ENCODE measurements at places on chromosomes 16 and 17.

- no peaks in the 10 kb centered on the region for H3K27me3 ChIP-seq
- H3K4me1 ChIP-seq, result no peaks in the 10 kb centered on the region
- H3K36me3 ChIP-seq, result peaks cover 27% of the 10 kb centered on the region
- DNase-seq, result no peak
- no peak overlapping the region for H3K4me3 ChIP-seq
These were observed 1.7 kb downstream of the NRN1L start for GRCh38 chr16:67886387-67886786.

- no peak overlapping the region for H3K4me3 ChIP-seq
- H3K4me1 ChIP-seq, result peaks cover 11% of the 10 kb centered on the region
- H3K27me3 ChIP-seq, result no peaks in the 10 kb centered on the region
- H3K27ac ChIP-seq, result no peak overlapping the region
- peaks cover 50% of the 10 kb centered on the region for H3K36me3 ChIP-seq
These were observed 9.6 kb downstream of the CDK5RAP3 start for GRCh38 chr17:47980541-47980940.

GRCh38 chr17:83103200-83103942, 24.0 kb downstream of the METRNL start:
- no peak overlapping the region for H3K27ac ChIP-seq
- H3K4me3 ChIP-seq, result no peak overlapping the region
- no peak for DNase-seq
- no peaks in the 10 kb centered on the region for H3K36me3 ChIP-seq
- H3K4me1 ChIP-seq, result no peaks in the 10 kb centered on the region

DNA sequence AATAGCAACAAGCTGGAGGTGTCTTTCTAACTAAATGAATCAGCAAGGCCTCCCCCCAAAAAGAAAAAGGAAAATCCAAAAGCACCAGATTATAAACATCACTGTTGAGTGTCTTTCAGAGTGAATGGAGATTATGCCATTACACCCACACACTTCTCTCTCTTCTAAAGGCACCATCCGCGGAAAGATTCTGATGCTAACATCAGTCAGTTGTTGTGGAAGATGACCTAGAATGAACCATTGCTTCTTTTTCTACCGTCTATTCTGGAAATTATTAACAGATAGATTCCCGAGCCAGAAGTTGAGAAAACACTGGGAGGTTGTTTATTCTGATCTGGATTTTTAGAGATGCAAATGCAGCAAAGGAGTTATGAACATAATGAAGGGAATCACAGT, 60.9 kb upstream of the FAM20A start:
- no peak overlapping the region for H3K4me3 ChIP-seq
- peaks cover 2% of the 10 kb centered on the region for H3K27me3 ChIP-seq
- no peaks in the 10 kb centered on the region for H3K36me3 ChIP-seq
- H3K27ac ChIP-seq, result no peak overlapping the region

DNA sequence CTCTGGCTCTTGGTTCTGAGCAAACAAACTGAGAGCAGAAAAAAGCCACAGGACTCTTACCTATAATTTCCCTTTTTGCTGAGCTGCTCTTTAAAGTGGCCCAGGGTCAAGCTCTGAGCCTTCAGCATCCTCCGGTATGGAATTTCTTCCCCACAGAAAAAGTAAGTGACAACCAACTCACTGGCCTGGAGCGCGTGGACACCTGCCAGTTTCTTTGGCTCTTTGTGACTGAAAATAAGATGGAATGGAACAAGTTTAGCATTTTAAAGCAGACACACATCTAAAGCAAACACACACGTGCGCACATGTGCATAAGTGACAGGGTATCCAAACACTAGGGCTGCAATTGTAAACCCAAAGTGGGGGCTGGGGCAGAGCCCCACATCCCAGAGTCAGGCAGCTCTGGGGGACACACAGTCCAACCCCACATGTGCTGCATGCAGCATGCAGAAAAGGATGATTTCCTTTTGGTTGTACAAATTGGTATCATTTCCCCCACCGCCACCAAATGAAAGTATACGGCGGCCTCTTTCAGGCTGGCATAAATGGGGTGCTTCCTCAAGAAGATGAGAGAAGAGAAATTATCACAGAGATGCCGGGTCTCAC, 27.5 kb downstream of the AXIN2 start:
- H3K27ac ChIP-seq, result no peak overlapping the region
- peaks cover 1% of the 10 kb centered on the region for H3K27me3 ChIP-seq
- H3K36me3 ChIP-seq, result peaks cover 27% of the 10 kb centered on the region
- H3K4me1 ChIP-seq, result peaks cover 4% of the 10 kb centered on the region

- peaks cover 65% of the 10 kb centered on the region for H3K4me1 ChIP-seq
- no peaks in the 10 kb centered on the region for H3K27me3 ChIP-seq
- peak; percentile 48 for DNase-seq
- peak overlapping the region; percentile 93 for H3K4me3 ChIP-seq
These were observed 5.0 kb upstream of the BCL6B start for GRCh38 chr17:7017827-7018200.

GRCh38 chr17:20103454-20104446, 94.6 kb downstream of the SPECC1 start:
- DNase-seq, result no peak
- H3K36me3 ChIP-seq, result no peaks in the 10 kb centered on the region
- H3K27ac ChIP-seq, result no peak overlapping the region
- no peaks in the 10 kb centered on the region for H3K4me1 ChIP-seq

- peaks cover 2% of the 10 kb centered on the region for H3K27me3 ChIP-seq
- peaks cover under 1% of the 10 kb centered on the region for H3K4me1 ChIP-seq
- H3K36me3 ChIP-seq, result no peaks in the 10 kb centered on the region
- H3K4me3 ChIP-seq, result no peak overlapping the region
These were observed 6.5 kb downstream of the BMERB1 start for GRCh38 chr16:15440852-15441251.

- no peak overlapping the region for H3K4me3 ChIP-seq
- no peak for DNase-seq
- no peak overlapping the region for H3K27ac ChIP-seq
- H3K36me3 ChIP-seq, result no peaks in the 10 kb centered on the region
These were observed 582.3 kb downstream of the WWOX start for GRCh38 chr16:78681743-78682142.

DNA sequence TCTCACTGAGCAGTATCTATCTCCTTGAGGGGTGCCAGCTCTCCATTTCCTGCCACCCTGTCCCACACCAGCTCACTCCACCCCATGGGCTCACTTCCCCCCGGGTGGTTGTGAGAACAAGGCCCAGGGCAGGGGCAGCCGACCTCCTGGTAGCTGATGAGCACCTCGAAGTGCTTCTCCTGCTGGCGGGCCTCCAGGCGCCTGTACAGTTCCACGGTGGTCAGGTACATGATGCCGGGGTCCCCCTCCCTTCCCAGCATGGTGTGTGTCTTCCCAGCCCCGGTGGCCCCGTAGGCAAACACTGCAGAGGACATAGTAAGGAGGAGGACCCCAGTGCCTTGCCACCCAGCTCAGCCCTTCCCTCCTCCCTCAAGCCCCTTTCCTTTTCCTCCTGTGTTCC, 12.5 kb downstream of the KIF18B start:
- H3K4me1 ChIP-seq, result peaks cover 13% of the 10 kb centered on the region
- H3K4me3 ChIP-seq, result no peak overlapping the region

- peaks cover 20% of the 10 kb centered on the region for H3K27me3 ChIP-seq
- no peak for DNase-seq
- H3K4me1 ChIP-seq, result peaks cover 4% of the 10 kb centered on the region
- no peaks in the 10 kb centered on the region for H3K36me3 ChIP-seq
These were observed 232.7 kb upstream of the TNRC6C start for GRCh38 chr17:77725846-77726245.

- no peak overlapping the region for H3K4me3 ChIP-seq
- H3K27ac ChIP-seq, result no peak overlapping the region
- no peaks in the 10 kb centered on the region for H3K27me3 ChIP-seq
- peaks cover 14% of the 10 kb centered on the region for H3K4me1 ChIP-seq
These were observed 5.6 kb downstream of the TRIM65 start for GRCh38 chr17:75891022-75891604.

- H3K27me3 ChIP-seq, result no peaks in the 10 kb centered on the region
- H3K36me3 ChIP-seq, result peaks cover 72% of the 10 kb centered on the region
- peaks cover 5% of the 10 kb centered on the region for H3K4me1 ChIP-seq
- H3K27ac ChIP-seq, result no peak overlapping the region
These were observed 53.0 kb downstream of the RPA1 start for GRCh38 chr17:1882836-1883235.

DNA sequence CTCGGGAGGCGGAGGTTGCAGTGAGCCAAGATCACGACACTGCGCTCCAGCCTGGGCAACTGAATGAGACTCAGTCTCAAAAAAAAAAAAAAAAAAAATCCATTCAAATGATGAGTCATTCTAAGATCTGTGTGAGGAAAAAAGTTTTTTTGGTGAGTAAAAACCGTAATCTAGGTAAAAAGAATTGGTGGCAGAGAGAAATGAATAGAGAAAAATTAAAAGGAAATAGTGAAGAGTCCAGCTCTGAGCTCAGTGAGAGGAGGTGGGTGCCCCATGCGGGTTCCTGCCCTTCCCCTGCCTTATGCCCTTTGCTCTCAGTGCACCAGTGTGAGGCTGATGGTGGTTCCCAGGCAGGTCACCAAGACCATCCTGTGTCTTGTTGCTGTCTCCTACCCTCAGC, 20.9 kb downstream of the GAN start:
- no peak overlapping the region for H3K4me3 ChIP-seq
- H3K36me3 ChIP-seq, result no peaks in the 10 kb centered on the region
- peak; percentile 57 for DNase-seq
- no peaks in the 10 kb centered on the region for H3K27me3 ChIP-seq
- no peak overlapping the region for H3K27ac ChIP-seq

- peaks cover 46% of the 10 kb centered on the region for H3K4me1 ChIP-seq
- peak overlapping the region; percentile 81 for H3K27ac ChIP-seq
- peak overlapping the region; percentile 93 for H3K4me3 ChIP-seq
- DNase-seq, result peak; percentile 77
- peaks cover 44% of the 10 kb centered on the region for H3K36me3 ChIP-seq
These were observed 526 bp downstream of the CBFB start for GRCh38 chr16:67029254-67030096.

GRCh38 chr16:87563714-87564523, 38.4 kb upstream of the JPH3 start:
- H3K27me3 ChIP-seq, result no peaks in the 10 kb centered on the region
- H3K4me3 ChIP-seq, result no peak overlapping the region
- H3K27ac ChIP-seq, result peak overlapping the region; percentile 14
- DNase-seq, result no peak
- H3K4me1 ChIP-seq, result no peaks in the 10 kb centered on the region
- no peaks in the 10 kb centered on the region for H3K36me3 ChIP-seq
